ENCODE measurements at places on chromosomes 4 and X.

DNA sequence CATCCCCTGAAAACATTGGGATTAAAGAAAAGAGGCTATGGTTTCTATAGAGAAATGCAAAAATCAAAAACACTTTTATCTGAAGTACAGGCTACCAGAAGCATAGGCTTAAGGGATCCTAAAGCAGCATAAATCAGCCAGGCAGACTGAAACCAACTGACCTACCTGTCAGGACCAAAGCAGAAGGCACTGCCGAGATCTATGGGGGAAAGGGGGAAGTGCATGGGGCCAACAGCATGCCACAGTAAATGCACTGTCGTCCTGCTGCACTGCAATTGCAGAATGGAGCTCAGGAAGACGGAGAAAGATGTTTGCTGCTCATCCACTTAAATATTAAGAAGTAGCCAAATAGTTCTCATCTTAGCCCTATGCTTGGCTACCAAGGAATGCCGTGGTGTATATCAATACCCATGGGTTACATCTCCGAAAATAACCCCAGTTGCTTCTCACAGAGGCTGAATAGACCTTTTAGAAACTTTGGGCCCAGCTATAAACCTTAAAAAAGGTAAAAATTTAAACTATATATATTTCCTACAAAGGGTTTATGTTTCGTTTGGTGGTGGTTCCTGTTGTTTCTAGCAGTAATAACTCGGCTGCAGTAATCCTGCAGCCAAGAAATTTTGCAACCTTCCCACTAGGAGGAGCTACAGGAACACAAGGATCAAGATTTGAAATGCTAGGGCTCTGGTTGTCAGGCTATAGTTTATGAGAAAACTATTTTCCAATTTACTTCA, 312.2 kb upstream of the DIAPH2 start:
- DNase-seq: peak; percentile 3

- DNase-seq: no peak
Measured at GRCh38 chrX:24480400-24480865, 15.3 kb downstream of the PDK3 start.

- no peak for DNase-seq
Measured at GRCh38 chr4:98639523-98639922, 18.9 kb downstream of the TSPAN5 start.

- no peak for DNase-seq
Measured at GRCh38 chrX:40168480-40169011, 70.8 kb upstream of the BCOR start.

DNA sequence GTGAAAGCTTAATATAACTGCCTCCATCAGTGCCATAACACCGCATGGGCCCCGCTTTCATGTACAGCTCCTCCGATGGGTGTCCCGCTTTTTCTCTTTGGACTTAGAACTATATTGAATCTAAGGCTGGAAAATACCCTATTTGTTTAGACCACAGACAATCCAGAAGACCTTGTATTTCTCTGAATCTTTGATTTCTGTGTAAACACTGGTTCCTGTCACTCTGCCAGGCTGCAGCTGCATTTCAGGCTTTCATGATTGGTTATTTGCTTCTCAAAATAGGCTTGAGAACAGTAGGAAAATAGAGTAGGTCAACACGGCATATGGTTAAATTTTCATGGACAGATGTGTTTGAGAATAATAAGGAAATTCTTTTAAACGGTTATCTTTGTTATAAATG, 80.0 kb downstream of the NWD2 start:
- DNase-seq: no peak

- DNase-seq: no peak
Measured at GRCh38 chrX:56817179-56817578, 88.1 kb downstream of the NBDY start.

- DNase-seq: no peak
Measured at GRCh38 chr4:53961351-53961750, 103.1 kb downstream of the CHIC2 start.

GRCh38 chr4:125517831-125518230, 203.1 kb downstream of the FAT4 start:
- DNase-seq: no peak

DNA sequence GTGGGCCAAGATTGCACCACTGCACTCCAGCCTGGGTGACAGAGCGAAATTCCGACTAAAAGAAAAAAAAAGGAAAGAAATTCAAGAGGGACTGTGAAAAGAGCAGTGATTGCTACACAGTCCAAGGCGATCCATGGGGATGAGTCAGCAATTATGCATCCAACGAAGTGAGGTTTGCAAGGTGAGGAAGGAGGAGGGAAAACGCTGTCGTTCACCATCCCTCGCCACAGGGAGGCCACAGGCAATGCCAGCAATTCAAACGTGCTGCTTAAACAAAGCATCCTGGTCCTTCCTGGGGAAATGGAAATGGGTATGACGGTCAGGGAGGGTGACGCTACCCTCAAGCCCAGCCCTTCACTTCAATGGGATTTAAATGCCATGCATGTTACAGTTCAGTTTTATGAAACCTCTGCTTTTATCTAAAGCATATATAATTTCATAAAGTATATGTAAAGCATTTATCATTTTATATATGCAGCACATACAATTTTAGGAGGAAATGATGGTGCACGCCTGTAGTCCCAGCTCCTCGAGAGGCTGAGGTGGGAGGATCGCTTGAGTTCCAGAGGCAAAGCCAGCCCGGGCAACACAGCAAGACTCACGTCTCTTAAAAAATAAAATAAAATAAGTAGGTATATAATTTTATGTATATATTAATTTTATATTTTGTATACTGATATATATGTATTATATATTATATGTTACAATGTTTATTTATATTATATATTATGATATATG, 108.7 kb downstream of the DHRSX start:
- no peak for DNase-seq

GRCh38 chr4:1910643-1911042, 39.5 kb downstream of the NSD2 start:
- peak; percentile 17 for DNase-seq

GRCh38 chr4:168475745-168476144, 4.5 kb downstream of the DDX60L start:
- DNase-seq: no peak

DNA sequence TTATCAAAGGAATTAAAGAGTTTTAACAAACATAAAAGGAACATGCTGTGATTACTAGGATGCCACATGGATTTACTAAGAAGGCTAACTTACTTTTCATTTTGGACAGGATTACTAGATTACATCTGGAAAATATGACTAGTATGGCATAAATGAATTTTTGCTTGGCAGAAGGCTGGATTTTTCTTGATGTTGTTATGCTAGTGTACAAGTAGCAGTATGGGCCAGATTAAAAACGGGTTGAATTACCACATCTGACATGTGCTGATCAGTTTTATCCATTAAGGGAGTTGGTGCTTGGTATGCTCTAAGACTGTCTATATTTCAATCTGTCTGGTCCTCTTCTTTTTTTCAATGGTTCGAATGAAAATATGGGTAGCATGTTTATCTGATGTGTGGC, 70.5 kb downstream of the JADE1 start:
- DNase-seq: no peak

DNA sequence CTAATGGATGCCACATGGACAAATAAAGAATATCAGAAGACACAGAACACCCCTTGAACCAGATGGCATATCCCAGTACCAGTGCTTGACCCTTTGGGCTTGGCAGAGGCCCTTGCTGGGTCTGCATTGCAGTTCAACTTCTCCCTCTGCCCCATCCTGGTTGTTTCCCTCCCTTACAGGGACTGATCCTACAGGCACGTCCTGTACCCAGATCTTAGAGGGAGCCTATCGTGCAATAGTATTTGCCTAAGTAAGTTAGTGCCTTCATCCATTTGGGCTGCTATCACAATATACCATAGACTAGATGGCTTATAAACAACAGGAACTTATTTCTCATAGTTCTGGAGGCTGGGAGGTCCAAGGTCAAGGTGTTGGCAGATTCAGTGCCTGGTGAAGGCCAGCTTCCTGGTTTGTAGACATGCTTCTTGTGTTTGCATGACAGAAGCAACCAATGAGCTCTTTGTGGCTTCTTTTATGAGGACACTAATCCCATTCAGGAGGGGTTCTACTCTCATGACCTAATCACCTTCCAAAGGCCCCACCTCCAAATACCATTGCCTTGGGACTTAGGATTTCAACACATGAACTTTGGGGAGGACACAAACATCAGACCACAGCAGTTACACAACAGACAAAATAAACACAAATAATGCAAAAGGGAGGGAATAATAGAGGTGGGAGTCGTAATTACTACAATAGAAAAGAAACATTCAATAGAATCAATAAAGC, 146.5 kb upstream of the MSX1 start:
- no peak for DNase-seq

DNA sequence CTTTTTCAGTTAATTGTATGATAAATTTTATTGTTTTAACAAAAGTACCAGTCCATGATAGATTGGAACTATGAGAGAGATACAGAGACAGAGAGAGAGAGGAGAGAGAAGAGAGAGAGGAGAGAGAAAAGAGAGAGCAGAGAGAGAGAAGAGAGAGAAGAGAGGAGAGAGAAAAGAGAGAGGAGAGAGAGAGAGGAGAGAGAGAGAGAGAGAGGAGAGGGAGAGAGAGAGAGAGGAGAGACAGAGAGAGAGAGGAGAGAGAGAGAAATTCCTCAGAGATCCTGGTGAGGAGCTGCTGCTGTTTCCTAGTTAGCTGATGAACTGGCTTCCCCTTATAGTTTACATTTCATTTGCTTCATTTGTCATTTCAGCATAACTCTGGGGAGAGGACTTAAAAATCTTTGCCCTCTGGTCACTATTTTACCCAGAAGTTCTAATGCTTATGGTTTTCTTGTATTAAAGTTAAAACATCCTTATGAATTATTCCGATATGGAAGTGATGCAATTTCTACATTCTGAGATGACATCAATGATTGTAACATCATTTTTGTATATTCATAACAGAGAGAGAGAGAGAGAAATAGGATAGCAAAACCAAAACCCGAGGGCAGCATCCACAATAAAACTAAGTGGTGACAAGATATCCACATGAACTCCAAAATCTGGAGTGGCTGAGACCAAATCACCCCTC, 10.8 kb downstream of the CTAG1A start:
- no peak for DNase-seq

Measured in NCI-H526 treated with DMSO at 0.1 percent for 48 hours (cell line).